ENCODE measurements at places on chromosomes 2 and 18.

- DNase-seq: no peak
Measured at GRCh38 chr2:120747281-120747680, 11.6 kb downstream of the GLI2 start.

- DNase-seq: no peak
Measured at GRCh38 chr2:222514901-222515300, 90.6 kb downstream of the SGPP2 start.

DNA sequence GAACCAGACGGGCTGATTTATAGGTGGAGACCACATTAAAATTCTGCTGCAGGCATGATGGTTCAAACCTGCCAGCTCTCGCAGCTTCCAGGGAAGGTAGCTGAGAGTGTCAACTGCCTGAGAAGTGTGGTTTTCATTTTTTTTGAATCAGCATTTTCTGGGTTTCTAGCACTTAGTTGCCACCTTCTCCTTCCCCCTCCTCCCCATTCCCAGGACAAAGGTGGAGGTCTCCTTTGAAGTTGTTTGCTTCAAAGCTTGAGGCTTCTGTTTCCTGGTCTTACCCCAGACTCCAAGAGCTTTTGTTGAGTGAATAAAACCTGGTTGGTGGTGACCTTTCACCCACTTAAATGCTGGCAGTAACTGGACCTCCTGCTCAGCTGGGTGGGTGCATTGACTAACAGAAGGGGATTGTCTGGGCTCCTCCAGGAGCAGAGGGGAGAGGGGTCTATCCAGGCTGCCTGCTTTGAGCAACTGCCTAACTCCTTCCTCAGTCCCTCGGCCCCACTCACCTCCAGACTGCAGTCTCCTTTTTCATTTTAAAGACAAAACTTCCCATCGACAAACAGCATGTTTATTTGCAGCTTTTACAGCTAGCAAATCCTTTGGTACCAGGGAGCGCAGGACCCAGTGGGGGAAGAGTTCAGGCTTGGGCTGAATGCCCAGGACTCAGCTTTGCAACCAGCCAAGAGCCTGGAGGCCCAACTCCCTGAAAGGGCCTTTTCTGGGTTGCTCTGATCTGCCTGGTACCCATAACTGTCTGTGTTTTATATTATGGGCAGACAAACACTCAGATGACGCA lies 3.5 kb downstream of the RHOB start:
- peak; percentile 48 for DNase-seq

GRCh38 chr2:29063646-29064345 lies 10.5 kb downstream of the PCARE start:
- peak; percentile 32 for DNase-seq

DNA sequence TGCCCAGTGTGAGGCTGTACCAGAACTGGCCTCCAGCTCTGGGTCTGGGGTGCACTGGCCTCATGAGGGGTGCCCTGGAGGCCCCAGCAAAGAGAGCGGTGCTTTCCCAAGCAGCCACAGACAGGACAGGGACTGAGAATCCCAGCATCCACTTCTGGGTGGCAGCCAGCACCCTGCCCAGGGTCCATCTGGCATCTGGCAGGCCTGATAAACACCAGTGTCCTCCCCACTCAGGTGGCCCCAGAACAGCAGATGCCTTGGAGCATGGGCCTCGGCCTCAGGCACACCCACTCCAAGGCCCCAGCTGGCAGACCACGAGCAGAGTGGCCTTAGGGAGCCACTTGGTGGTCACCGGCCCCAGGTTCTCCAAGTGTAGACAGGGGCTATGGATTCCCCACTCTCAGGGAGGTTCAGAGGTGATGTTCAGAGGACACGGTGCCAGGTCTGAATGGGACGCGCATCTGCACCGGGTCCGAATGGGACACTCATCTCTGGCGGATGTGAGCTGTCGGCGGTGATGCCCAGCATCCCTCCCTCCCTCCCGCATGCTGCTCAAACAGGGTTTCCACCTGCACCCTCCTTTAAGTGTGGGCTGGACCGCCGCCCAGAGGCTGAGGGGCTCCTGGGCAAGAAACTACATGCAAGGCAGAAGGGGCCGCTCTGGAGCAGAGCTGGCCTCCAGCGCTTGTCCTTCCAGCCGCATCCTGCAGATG lies 82.2 kb upstream of the GPC1 start:
- DNase-seq: no peak

GRCh38 chr18:9516437-9517064 lies 41.2 kb downstream of the RALBP1 start:
- DNase-seq: no peak

GRCh38 chr2:85681372-85681763 lies 12.8 kb upstream of the GNLY start:
- DNase-seq: no peak

DNA sequence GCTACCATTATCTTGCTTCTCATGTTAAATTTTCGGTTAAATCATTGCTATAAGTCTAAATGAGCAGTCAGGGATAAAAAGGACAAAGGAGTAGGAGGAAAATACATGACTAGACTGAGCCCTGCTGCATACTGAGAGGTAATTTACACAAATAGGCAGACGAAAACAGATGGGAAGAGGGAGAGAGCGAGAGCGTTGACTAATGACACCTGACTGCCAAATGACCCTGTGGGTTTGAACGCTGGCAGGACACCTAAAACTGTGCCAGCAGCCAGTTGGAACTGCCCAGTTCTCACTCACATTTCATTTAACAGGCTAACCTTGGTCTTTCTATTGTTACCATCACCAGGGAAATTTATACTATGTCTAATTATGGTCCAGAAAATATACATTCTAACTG lies 978.2 kb downstream of the CPS1 start:
- DNase-seq: no peak

DNA sequence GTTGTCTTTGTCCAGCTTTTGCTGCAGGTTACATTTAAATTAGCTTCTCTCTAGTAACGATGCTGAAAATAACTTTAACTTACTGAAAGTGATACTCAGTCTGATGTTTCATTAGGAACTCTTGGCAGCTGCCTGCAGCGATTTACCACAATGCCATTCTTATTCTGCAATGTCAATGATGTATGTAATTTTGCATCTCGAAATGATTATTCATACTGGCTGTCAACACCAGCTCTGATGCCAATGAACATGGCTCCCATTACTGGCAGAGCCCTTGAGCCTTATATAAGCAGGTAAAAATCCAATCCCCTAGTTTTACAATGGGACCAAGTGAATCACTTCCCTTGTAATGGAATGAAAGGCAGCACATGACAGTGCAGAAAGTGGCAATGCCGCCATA lies 16.3 kb upstream of the MFF start:
- DNase-seq: no peak

DNA sequence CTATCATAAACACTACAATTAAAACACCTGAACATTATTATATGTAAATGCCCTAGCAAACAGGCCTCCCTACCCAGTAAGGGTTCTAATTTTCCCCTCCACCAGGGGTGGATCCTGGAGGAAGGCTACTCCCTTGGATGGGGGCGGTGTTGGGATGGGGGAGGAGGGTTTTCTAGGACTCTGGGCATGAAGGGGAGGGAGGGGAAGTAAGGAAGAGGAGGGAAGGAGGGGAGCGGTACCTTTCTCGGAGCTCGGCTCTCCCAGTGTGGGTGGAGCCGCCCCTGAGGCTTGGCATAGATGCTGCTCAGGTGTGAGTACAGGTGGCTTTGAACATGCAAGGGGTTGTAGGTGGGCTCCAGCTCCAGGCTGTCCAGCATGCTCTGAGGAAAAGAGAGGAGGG lies 5.4 kb downstream of the DOK1 start:
- no peak for DNase-seq

GRCh38 chr2:39549718-39550464 lies 112.8 kb upstream of the MAP4K3 start:
- no peak for DNase-seq

DNA sequence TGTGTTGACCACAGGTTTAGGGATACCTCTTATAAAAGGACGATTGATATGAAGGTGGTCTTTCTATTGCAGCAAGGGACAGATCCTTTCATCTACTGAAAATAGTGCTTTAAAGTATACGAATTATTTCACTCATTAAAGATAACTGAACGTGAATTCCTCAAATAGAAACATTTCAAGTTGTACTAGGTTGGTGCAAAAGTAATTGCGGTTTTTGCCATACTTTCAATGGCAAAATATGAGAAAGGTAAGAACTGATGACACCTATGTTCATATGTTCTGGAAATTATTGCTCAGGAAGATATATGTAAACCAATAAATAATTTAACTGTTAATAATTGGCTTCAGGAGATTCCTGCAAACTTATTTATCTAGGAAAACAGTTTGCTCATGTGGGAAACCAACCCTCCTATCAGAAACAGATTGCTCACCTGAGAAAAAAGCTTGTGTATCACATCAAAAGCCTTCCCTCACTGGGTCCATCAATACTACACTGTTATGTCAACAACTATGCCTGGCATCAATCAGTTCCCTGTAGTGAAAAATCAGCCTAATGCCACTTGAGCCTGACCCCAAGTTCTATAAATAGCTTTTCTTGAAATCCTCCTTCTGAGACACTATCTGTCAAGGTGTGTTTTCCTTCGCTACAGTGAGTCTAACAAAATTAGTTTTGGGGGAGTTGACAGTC lies 81.5 kb upstream of the ACSL3 start:
- no peak for DNase-seq

GRCh38 chr2:28047681-28048080 lies 157.2 kb downstream of the BABAM2 start:
- DNase-seq: no peak

DNA sequence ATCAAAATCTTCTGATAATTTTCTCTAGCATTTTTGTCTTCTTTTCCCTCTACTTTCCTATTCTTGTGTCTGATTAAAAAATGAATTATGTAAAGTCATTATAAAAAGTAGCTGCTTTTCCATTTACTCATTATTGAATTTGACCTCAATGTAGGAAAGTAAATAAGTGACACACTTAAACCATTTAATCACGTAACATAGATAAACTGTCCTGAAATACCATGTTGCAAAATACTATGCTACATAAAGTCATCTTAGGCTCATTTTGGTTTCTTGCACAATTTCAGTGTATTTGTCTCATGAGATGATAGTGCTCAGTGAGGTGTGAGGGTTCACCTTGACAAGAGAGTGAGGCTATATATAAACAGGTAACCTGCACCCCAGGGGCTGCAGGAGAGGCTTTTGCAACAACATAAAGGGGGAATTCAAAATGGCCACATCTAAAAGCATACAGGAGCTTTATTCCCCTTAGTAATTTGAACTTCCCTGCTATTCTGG lies 502.7 kb downstream of the RNF144A start:
- DNase-seq: no peak

- no peak for DNase-seq
Measured at GRCh38 chr2:429142-429541, 141.3 kb upstream of the ALKAL2 start.

DNA sequence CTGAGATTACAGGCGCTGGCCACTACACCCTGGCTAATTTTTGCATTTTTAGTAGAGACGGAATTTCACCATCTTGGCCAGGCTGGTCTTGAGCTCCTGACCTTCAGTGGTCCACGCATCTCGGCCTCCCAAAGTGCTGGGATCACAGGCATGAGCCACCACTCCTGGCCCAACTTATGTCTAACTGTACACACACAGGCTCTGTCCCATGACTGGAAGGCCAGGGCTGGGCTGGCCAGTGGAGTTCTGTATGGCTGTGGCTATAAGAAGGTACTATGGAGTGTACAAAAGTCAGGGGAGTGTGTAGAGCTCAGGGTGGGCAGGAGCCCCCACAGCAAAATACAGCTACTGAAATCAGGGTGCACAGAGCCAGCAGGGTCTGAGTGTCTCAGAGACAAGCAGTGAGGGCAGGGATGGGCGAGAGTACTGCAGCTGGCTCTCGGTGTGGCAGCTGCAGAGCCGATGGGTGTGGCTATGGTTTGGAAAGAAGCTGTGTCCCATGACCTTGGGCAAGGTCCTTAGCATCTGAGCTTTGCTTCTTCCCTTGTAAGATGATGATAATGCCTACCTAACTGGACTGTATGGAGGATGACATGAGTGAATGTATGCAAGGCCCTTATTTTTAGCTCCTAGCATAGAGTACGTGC lies 10.4 kb upstream of the MSGN1 start:
- DNase-seq: no peak

DNA sequence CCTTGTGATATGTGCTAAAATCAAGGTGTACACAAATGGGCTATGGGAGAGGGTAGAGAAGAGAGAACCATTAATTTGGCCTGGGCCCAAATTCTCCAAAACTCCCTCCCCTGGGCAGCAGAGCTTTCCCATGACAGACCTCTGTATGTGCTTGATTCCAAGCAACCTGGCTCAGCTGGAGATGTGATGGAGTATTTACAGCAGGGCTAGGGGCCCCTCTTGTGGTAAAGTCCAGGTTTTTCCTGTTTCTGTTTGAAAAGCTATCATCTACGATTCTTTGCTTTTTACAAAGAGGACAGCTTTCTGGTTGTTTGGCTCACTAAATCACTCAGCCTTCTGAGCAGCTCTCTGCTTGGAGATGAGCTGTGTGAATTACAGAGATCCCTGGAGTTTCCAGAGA lies 40.3 kb downstream of the KCNS3 start:
- DNase-seq: no peak

GRCh38 chr2:222364285-222364895 lies 60.0 kb upstream of the SGPP2 start:
- DNase-seq: no peak

- DNase-seq: no peak
Measured at GRCh38 chr2:193303464-193303863, 1108.7 kb upstream of the TMEFF2 start.

- DNase-seq: no peak
Measured at GRCh38 chr2:38692636-38693318, 26.9 kb downstream of the GALM start.

DNA sequence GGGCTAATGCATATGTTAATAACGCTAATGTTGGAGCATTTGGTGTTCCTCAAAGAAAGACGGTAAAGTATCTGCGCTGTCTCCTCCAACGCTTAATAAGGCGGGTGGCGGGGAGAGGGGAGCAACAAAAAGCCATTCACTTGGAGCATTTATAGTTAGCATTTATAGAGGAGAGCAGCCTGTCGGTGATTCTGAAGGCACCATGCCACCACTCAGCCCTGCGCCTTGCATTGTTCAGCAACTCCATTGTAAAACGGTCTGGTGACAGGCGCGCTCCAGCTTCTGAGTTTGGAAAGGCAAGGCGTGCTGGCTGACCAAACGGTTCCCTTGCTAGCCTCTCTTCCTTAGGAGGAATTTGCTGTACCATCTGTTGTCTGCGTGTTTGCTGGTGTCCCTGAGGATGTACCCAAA lies 83.9 kb downstream of the LYPD1 start:
- no peak for DNase-seq

DNA sequence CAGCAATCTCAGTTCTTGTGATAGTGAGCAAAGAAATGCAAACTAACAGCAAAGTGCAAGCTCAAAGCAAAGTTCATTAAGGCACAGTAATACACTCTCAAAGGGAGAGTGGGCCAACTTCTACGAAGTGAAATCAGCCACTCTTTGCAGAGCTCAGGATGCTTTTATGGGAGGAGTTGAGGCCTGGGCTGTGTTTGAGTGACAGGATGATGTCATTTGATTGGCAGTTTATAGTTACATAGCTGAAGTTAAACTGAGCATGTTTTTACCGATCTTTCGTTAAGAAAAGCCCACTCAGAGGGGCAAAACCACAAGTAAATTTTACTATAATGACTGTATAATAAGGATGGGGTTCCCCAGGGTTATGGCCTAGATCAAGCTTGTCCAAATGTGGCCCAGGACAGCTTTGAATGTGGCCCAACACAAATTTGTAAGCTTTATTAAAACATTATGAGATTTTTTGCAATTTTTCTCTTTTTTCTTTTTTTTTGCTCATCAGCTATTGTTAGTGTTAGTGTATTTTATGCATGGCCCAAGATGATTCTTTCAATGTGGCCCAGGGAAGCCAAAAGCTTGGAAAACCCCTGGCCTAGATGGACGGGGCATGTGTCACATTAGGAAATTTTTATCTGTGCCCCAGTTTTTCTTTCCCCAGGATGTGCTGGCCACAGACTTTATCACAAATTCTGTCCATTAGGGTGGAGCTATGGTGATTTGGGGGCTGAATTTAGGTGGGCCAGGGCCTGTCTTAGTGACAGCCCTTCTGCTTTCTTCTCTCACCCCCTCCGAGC lies 8.3 kb upstream of the DNAH7 start:
- no peak for DNase-seq
